Stimulated activated CD4-positive, alpha-beta T cell treated with anti-CD3 and anti-CD28 coated beads, Interleukin-4, amount 100 ng/mL, for 4 hours (primary cell): ENCODE measurements at places on chromosomes 5 and 9.

DNA sequence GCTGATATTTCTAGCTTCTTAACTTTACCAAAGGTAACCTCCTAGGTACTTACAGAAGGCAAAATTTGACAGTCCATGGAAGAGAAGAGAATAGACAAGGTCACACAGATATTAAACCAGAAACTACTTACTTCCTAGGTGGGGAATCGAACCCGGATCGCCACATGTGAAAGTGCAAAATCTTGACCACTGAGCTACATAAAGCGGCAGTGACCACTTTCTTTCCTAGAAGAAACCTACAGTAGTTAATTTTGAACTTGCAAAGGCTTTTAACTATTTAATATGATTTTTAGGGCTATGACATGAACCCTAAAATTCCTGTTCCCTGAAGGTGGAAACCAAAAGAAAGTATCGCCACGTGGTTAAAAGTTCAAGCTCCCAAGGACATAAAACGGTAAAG lies 20.3 kb upstream of the ATOSB start:
- no peak for DNase-seq

DNA sequence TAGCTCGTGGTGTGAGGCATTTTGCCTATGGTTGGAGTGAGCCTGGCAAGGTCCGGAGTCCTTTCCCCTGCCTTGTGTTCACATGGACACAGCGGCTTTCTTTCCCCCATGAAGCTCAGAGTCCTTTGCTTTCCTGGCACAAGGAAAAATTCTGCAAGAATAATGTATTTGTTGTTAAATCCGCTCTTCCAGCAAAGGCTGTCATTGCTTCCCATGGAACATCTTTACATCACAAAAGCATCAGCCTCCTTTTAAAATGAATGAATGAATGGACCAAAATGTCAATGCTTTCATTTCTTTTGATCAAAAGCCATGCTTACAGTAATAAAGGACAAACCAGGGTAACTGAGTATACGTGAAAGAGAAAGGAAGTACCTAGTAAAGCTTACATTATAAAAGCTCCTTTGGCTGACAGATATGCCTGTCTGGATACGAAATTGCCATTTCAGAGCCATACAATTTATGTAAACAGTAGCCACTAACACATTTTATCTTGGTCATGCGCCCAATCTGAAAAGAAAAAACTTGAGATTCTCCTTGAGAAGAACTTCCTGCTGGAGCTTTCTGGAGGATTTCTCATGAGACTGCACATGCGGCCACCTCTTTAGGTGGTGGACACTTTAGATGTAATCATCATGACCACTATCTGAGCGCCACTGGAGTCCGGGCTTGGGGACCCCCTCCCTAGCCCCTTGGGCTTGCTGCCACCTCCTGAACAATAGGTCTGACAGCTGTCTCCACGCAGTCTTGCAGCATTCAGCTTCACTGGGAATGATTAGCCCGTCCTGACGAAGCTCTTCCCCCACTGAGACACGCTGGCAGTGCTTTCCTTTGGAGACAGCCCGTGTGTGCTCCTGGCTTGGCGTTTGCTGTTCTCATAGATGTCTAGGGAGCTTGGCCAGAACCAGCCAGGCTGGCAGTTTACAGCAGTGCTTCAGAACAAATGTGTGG lies 355.9 kb downstream of the ADAMTS6 start:
- DNase-seq = no peak

DNA sequence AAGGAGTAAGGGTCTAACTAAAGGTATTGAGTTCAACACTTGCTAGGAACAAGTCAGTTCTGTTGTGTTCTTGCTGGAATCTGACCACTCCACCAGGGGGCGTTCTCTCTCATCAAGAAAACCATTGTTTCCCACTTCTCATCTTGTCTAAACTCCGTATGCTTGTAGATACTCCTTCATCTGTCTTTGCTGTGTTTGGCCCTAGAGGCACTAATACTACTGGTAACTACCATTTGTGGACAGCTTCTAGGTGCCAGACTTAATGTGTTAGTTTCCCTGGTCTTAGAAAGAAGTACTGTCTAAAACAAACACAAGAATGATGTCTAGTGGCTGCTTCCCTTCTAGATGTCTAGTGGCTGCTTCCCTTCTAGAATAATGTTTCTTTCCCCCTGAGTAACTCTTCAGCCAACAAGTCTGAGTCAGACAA lies 18.7 kb upstream of the PTPDC1 start:
- peak; percentile 62 for DNase-seq

GRCh38 chr9:81456431-81457006 lies 232.8 kb downstream of the TLE1 start:
- no peak for DNase-seq

- DNase-seq = no peak
These were observed 125.2 kb downstream of the WDR41 start for GRCh38 chr5:77366717-77367500.

DNA sequence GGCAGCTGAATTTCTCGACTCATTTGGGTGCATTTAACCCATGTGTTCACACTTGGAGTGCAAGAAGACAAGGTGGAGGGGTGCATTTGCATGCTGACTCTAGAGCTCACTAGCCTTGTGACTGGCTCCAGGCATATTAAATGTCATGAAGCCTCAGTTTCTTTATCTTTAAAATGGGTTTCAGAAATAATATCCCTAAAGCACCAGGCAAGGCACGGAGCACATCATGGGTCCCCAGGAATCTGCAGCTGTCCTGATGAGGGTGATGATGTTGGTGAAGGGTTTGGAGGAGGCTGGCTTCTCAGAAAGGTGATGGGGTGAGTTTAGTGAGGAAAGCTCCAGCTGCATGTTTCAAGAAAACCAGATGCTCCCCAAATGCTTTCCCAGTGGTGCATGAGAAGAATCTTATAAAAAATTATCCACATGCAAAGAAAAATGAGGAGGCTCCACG lies 14.8 kb downstream of the STC2 start:
- DNase-seq = no peak

DNA sequence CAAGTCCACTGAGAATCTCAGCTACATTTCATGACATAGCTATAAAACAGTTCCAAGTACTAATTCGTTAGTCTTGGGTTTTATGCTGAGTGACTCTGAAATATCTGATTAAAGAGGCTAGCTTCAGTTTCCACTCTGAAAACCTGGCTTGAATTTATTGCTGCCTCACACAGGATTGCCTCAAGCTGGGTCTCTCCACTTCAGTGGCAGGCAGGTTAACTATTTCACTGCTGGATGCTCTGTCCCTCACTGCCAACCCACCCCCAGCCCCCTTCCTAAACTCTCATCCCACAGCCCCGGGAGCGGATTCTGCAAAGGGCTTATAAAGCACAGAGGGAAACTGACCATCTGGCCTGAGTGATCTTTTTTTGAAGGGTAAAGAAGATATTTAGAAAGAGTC lies 318.3 kb downstream of the MLLT3 start:
- DNase-seq = no peak

DNA sequence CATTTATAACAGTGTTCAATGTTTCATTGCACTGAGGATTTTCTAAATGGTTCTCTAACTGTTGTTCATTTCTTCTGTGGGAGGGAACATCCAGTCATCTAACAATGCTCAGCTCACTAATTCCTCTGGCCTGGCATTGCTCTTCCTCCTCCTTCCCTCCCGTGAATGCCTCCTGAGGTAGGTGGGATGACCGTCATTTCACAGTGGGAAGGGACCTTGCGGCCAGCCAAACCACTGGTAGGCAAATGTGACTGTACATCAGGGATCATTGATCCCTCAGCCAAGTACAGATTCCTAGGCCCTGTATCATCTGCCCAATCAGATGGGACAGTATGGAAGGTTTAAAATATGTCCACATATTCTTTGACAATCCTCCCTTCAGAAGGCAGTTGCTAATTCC lies 23.7 kb upstream of the VDAC1 start:
- no peak for DNase-seq

GRCh38 chr9:36738318-36738976 lies 165.8 kb downstream of the MELK start:
- DNase-seq = no peak

GRCh38 chr9:127014216-127014909 lies 99.8 kb downstream of the RALGPS1 start:
- DNase-seq = no peak

DNA sequence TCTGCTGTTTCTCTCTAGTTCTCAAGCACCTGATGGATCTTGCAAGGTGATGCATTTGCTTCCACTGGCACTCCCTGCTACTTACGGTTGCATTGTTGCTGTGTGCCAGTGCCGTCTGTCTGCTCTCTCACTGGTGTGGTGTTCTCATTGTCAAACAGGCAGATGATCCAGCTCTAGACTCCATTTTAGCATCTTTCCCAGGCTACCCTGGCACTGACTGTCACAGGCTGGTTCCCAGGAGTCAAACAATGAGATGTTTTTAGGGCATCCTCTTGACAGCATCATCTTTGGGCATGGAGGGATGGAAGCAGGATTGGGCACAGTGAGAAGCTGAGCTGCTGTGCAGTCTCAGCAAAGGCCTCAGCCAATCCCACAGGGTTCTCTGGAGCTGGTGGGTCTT lies 12.9 kb downstream of the MTRR start:
- no peak for DNase-seq

- DNase-seq = no peak
These were observed 18.4 kb downstream of the UBE2QL1 start for GRCh38 chr5:6466975-6467567.

GRCh38 chr9:76684213-76684612 lies 80.0 kb upstream of the PCA3 start:
- no peak for DNase-seq

- DNase-seq = no peak
These were observed 96.6 kb downstream of the FNBP1 start for GRCh38 chr9:129946246-129946995.

GRCh38 chr9:114953959-114954358 lies 23.6 kb upstream of the TNFSF8 start:
- no peak for DNase-seq

- no peak for DNase-seq
These were observed 96.3 kb downstream of the ARSB start for GRCh38 chr5:78888580-78889368.

DNA sequence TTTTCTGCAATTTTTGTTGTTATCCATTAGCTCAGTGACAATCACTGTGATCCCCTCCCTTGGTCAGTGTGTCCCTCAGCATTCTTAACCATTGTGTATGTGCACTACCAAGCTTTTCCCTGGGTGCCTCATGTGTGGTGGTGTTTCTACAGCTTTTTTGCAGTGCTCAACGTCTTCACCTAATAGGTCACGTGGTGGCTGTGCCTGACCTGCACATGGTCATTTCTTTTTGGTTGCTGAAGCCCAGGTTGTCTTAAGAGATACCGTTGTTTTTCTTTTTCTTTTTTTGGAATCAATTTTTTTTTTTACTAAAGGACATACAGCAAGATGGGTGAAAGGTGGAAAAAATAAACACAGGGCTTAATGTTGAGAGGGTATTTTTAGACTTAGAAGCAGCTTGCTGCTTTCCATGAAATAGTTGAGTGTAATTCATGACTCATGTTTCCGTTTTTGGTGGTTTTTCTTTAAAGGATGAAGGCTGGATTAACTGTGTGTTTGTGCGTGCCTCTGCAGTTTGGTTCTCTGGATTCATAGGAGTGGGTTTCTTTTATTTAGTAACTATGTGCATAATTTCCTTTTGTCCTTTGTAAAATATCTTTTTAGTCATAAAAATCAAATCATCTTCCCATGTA lies 22.2 kb downstream of the SH3GL2 start:
- DNase-seq = no peak

GRCh38 chr9:38060681-38061080 lies 8.3 kb downstream of the SHB start:
- DNase-seq = no peak

DNA sequence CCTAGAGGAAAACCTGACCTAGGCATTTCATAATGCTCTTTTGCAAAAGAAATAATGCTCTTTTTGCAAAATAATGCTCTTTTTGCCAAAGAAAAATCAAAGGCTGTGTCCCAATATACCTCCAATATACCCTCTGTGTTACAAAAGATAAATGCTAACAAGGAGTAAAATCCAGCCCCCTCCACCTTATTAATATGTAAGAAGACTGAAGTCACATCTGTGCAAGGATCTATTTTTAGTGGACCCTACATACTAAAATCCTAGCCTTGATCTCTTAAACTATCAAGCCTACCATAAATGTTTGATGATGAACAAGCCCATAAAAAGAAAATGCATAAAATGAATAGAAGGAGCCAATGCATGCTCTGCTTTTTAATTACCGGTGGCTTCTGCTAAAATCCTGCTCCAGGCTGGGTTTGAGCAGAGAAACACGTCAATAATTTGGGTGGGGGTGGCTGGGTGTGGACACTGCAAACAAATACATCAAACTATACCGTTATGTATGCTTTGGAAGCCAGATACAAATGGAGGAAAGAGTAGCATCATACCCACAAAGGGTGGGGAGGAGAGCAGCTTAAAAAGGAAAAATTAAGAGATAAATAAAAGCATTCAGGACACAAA lies 131.6 kb downstream of the SEMA6A start:
- DNase-seq = no peak

DNA sequence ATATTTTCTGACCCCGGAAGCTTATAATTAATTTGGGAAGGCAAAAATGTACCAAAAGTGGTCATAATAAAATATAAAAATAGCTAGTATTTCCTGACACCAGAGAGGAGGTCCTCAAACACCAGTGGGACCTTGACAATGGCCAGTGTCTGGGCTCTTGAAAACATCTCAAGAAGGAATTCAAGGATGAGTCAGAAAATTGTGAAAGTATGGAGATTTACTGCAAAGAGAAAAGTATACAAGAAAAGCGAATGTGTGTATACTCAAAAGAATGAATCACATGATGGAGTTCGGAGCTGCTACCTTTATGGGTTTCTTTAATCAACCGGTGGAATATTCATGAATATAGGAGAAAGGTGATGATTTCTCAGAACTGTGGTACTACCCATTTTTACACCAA lies 1709.0 kb upstream of the WWC1 start:
- DNase-seq = no peak

DNA sequence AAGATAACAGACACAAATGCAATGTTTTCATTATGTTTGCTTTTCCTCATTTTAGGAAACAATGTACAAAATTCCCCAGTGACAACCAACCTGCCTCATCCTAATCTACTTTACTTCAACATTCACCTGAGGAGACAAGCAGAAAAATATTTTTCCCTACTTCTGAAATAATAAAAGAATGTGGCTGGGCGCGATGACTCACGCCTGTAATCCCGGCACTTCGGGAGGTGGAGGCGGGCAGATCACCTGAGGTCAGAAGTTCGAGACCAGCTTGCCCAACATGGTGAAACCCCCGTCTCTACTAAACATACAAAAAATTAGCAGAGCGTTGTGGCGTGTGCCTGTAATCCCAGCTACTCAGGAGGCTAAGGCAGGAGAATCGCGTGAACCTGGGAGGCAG lies 36.9 kb downstream of the MYO10 start:
- no peak for DNase-seq

DNA sequence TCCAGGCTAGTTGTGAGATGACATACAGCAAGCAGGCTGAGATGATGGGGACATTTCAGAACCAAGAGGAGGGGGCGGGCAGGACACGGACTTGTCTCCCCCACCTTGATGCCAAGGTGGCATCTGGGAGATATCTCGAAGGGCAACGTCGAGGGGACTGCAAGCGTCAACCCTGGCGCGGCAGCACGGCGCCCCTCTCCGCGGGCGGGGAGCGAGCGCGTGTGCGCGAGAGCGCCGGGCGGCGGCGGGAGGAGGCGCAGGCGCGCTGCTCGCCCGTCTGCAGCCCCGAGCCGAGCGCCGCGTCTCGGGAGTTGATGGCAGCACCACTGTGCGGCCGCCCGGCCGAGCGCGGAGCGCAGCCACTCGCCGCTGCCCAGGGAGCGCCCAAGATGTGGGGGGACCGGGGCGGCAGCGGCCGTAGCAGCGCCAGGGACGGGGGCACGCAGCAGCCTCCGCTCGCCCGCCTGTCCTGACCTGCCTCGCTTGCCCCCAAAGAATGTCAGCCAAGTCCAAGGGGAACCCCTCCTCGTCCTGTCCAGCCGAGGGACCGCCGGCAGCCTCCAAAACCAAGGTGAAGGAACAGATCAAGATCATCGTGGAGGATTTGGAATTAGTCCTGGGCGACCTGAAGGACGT lies at the start of gene PRR16:
Gene PRR16 (plus strand): TSS at position 310 of the 636 bp plus-strand sequence.
- no peak for DNase-seq

GRCh38 chr5:74594137-74595040 lies 46.1 kb downstream of the ENC1 start:
- DNase-seq = no peak
